Stimulated activated CD8-positive, alpha-beta memory T cell treated with anti-CD3 and anti-CD28 coated beads, Interleukin-7, amount 100 ng/mL, for 4 hours (primary cell): ENCODE measurements at places on chromosomes 3 and 15.
A peak's percentile ranks its signal among the peaks of the same experiment; 100 is the strongest.

- DNase-seq: no peak
Measured at GRCh38 chr15:47856071-47856470, 138.8 kb downstream of the SEMA6D start.

- DNase-seq: no peak
Measured at GRCh38 chr3:74593152-74593551, 21.3 kb downstream of the CNTN3 start.

DNA sequence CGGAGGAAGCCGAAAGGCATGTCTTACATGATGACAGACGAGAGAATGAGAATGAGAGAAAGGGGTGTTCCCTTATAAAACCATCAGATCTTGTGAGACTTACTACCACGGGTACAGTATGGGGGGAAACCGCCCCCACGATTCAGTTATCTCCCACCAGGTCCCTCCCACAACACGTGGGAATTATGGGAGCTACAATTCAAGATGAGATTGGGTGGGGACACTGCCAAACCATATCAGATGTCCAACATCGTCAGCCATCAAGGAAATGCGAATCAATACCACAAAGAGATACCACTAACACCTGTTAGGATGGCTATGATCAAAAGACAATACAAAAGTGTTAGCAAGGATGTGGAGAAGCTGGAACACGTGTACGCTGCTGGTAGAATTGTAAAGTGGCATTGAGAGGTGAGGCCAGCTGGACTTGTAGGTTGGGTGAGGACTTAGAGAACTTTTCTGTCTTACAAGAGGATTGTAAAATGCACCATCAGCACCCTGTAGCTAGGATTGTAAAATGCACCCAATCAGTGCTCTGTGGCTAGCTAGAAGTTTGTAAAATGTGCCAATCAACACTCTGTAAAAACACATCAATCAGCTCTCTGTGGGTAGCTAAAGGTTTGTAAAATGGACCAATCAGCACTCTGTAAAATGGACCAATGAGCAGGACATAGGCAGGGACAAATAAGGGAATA is 37.5 kb downstream of the VGLL4 start:
- DNase-seq: no peak

- peak; percentile 25 for DNase-seq
Measured at GRCh38 chr15:42919799-42920518, 619 bp downstream of the TTBK2 start.

- DNase-seq: no peak
Measured at GRCh38 chr3:126258670-126259069, 78.3 kb upstream of the ALDH1L1 start.

- DNase-seq: no peak
Measured at GRCh38 chr3:88142094-88142624, 7.6 kb upstream of the C3orf38 start.

GRCh38 chr3:192482391-192482790 is 244.9 kb downstream of the FGF12 start:
- DNase-seq: no peak

DNA sequence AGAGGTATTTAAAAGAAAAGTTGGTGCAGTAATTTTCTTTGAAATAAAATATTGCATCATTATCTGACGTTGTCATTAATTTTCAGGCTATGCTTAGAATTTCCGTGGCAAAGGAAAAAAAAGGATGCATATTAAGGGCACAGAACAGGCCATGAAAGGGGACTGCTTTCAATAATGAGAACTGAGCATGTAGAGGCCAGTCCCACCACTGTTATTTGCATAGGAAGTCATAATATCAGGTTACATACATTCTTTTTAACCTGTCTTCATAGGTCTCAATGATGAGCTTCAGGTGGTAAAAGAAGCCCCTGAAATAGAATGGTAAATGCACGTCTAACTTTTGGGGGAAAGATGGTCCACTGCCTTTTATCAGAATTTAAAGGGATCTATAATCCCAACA is 272.1 kb upstream of the ALCAM start:
- DNase-seq: no peak

GRCh38 chr15:39613271-39613670 is 32.4 kb downstream of the THBS1 start:
- no peak for DNase-seq
